ENCODE measurements at places on chromosomes 7 and 10. TPM values are rescaled to one million over a fixed set of nuclear protein-coding genes. Genes with fewer than 3 reads are reported as not detected.

GRCh38 chr7:85733169-85733915, 546.5 kb upstream of the SEMA3D start:
- H3K4me1 ChIP-seq, result no peaks in the 10 kb centered on the region
- H3K27me3 ChIP-seq, result no peaks in the 10 kb centered on the region
- no peak for DNase-seq
- no peak overlapping the region for H3K4me3 ChIP-seq
- H3K27ac ChIP-seq, result no peak overlapping the region

GRCh38 chr7:93715234-93715633, 140.7 kb upstream of the CALCR start:
- H3K36me3 ChIP-seq, result no peaks in the 10 kb centered on the region
- peaks cover 7% of the 10 kb centered on the region for H3K27me3 ChIP-seq
- H3K4me3 ChIP-seq, result no peak overlapping the region
- H3K4me1 ChIP-seq, result no peaks in the 10 kb centered on the region
- H3K27ac ChIP-seq, result no peak overlapping the region

GRCh38 chr10:68327889-68328786, 3.7 kb upstream of the HNRNPH3 start:
- H3K4me1 ChIP-seq, result peaks cover 28% of the 10 kb centered on the region
- no peak for DNase-seq
- H3K4me3 ChIP-seq, result peak overlapping the region; percentile 25
- peak overlapping the region; percentile 60 for H3K27ac ChIP-seq
- peaks cover 14% of the 10 kb centered on the region for H3K36me3 ChIP-seq

DNA sequence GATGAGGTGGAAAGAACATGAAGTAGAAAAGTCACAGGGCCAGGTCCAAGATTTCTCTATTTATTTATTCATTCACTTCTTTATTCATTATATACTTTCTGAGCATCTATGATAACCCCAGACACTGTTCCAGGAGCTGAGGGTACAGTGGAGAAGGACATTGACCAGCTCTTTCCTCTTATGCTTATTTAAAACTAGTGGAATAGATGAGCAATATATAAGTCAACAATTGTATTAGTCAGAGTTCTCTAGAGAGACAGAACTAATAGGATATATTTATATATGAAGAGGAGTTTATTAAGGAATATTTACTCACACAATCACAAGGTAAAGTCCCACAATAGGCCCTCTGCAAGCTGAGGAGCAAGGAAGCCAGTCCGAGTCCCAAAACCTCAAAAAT, 15.0 kb upstream of the GPR37 start:
- no peak for DNase-seq
- no peak overlapping the region for H3K27ac ChIP-seq
- H3K36me3 ChIP-seq, result no peaks in the 10 kb centered on the region
- no peaks in the 10 kb centered on the region for H3K27me3 ChIP-seq
- H3K4me3 ChIP-seq, result no peak overlapping the region

The TRRAP gene
- total RNA-seq, result 65.1 TPM

- H3K36me3 ChIP-seq, result no peaks in the 10 kb centered on the region
- H3K27ac ChIP-seq, result no peak overlapping the region
- no peak for DNase-seq
- no peaks in the 10 kb centered on the region for H3K27me3 ChIP-seq
- peaks cover 6% of the 10 kb centered on the region for H3K4me1 ChIP-seq
- H3K4me3 ChIP-seq, result no peak overlapping the region
Observed at GRCh38 chr10:95482501-95483233, 78.5 kb downstream of the SORBS1 start.

- peaks cover 18% of the 10 kb centered on the region for H3K36me3 ChIP-seq
- H3K4me3 ChIP-seq, result no peak overlapping the region
- no peaks in the 10 kb centered on the region for H3K27me3 ChIP-seq
- peaks cover 17% of the 10 kb centered on the region for H3K4me1 ChIP-seq
- no peak for DNase-seq
Observed at GRCh38 chr10:62230344-62231121, 38.1 kb downstream of the RTKN2 start.

The ITGA8 gene
- not detected for total RNA-seq

The CYP3A5 gene
- total RNA-seq, result not detected

GRCh38 chr7:151796091-151796870, 80.6 kb downstream of the PRKAG2 start:
- no peak overlapping the region for H3K4me3 ChIP-seq
- peaks cover 7% of the 10 kb centered on the region for H3K4me1 ChIP-seq
- no peak for DNase-seq
- no peaks in the 10 kb centered on the region for H3K27me3 ChIP-seq
- no peaks in the 10 kb centered on the region for H3K36me3 ChIP-seq

- no peaks in the 10 kb centered on the region for H3K36me3 ChIP-seq
- H3K27ac ChIP-seq, result no peak overlapping the region
- H3K4me3 ChIP-seq, result no peak overlapping the region
- no peak for DNase-seq
- no peaks in the 10 kb centered on the region for H3K4me1 ChIP-seq
- H3K27me3 ChIP-seq, result no peaks in the 10 kb centered on the region
Observed at GRCh38 chr10:86225103-86225782, 141.4 kb downstream of the GRID1 start.

DNA sequence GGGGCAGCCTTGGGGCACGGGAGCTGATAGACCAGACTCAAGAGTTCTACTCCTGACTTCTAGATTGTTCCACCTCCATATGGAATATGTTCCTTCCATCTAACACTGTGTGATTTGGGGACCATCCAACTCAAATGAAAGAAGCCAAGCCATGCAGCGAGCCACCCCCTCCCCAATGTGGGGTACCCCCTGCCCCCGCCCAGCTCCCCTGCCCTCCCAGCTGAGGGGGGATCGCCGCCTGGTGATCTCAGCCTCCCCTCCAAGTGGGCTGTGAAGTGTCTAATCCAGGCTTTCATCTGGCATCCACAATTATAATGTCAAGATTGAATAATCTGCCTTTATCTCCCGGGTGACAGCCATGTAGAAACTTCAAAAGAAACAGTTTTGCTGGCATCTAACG, 246.1 kb downstream of the RPS24 start:
- H3K4me3 ChIP-seq, result no peak overlapping the region
- H3K36me3 ChIP-seq, result no peaks in the 10 kb centered on the region
- H3K4me1 ChIP-seq, result no peaks in the 10 kb centered on the region
- H3K27ac ChIP-seq, result no peak overlapping the region

- no peak for DNase-seq
- H3K27me3 ChIP-seq, result peaks cover 7% of the 10 kb centered on the region
- no peaks in the 10 kb centered on the region for H3K4me1 ChIP-seq
- H3K4me3 ChIP-seq, result no peak overlapping the region
- H3K36me3 ChIP-seq, result no peaks in the 10 kb centered on the region
- no peak overlapping the region for H3K27ac ChIP-seq
Observed at GRCh38 chr7:106203473-106203872, 81.3 kb downstream of the NAMPT start.

DNA sequence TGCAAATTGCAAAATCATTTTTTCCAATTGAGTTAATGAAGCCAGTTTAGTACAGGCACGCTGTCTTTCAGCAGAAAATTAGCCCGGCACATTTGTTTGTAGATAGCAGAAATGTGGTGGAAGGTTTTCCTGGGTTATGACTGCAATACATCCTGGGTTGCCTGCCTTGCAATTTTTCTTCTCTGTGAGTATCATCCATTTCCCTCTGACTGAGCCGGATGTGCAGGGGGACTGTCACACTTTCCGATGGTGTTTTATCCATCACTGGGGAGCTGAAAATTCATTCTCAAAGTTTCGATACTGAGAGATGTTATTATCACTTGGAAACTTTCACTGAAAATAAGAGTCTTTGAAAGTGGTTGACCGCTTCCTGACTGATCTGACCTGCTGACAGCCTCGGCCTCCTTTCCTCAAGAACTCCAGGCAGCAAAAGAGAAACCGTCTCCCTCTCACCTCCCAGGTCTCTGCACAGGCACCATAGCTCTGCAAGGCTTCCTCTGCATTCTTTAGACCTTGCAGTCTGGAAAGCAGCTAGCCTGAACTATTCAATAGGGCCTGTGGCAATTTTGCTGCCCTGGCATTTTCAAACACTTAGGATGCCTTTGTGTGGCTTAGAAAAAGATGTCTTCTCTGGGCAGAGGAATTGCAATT, 320.8 kb upstream of the NRP1 start:
- DNase-seq, result no peak
- H3K4me3 ChIP-seq, result no peak overlapping the region
- H3K27me3 ChIP-seq, result no peaks in the 10 kb centered on the region
- no peak overlapping the region for H3K27ac ChIP-seq
- H3K36me3 ChIP-seq, result no peaks in the 10 kb centered on the region

DNA sequence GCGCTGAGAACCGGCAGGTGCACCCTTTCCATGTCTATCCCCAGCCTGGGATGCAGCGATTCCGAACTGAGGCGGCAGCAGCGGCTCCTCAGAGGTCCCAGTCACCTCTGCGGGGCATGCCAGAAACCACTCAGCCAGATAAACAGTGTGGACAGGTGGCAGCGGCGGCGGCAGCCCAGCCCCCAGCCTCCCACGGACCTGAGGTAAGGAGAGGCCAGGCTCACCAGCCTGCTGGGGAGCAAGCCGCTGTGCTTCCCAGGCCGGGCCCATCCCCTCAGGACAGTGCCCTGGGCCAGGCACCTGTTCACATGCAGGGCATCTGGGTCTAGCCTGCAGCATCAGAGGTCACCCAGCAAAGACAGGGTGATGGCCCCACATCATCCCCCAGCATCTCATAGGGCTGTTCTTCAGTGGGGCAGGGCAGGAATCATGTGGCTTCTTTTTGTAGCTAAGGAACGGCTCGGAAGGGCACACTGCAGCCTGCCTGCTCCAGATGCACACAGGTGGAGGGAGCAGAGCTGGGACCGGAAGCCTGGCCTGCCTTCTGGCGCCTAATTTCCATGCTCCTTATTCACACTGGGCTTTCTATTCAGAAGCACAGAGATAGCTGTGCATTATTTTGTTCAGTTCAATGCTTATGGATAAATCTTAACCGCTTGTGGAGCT, 18.9 kb downstream of the BAG3 start:
- DNase-seq, result no peak
- peaks cover 38% of the 10 kb centered on the region for H3K36me3 ChIP-seq
- H3K27me3 ChIP-seq, result no peaks in the 10 kb centered on the region
- H3K4me1 ChIP-seq, result peaks cover 11% of the 10 kb centered on the region
- H3K27ac ChIP-seq, result no peak overlapping the region

- H3K4me3 ChIP-seq, result peak overlapping the region; percentile 89
- no peak for DNase-seq
- H3K36me3 ChIP-seq, result peaks cover 34% of the 10 kb centered on the region
- peaks cover 47% of the 10 kb centered on the region for H3K4me1 ChIP-seq
Observed at GRCh38 chr10:96044736-96045135, 1.4 kb downstream of the CCNJ start.

DNA sequence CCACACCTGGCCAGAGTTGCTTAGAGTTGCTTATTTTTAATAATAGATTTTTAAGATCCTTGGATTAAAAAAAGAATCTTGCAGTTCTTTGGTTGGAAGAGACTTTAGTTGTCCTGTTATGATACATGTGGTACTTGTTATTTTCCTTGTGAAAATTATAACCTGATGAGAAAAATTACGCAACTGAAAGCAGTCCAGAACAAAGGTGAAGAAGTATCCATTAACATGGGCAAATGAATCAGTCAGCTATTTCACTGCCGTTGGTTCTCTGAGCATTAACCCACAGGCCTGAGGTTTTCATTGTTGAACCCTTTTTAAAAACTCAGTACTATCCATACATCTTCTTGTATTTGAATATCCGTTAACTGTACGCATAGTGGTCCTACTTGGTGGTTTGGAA, 68.2 kb downstream of the GALNT11 start:
- no peak overlapping the region for H3K4me3 ChIP-seq
- H3K36me3 ChIP-seq, result peaks cover 5% of the 10 kb centered on the region
- H3K27ac ChIP-seq, result no peak overlapping the region
- no peaks in the 10 kb centered on the region for H3K27me3 ChIP-seq
- H3K4me1 ChIP-seq, result no peaks in the 10 kb centered on the region

GRCh38 chr7:86152926-86153325, 490.8 kb upstream of the GRM3 start:
- no peaks in the 10 kb centered on the region for H3K27me3 ChIP-seq
- H3K27ac ChIP-seq, result no peak overlapping the region
- no peaks in the 10 kb centered on the region for H3K4me1 ChIP-seq
- no peaks in the 10 kb centered on the region for H3K36me3 ChIP-seq

The ATRNL1 gene
- 0.22 TPM for total RNA-seq

DNA sequence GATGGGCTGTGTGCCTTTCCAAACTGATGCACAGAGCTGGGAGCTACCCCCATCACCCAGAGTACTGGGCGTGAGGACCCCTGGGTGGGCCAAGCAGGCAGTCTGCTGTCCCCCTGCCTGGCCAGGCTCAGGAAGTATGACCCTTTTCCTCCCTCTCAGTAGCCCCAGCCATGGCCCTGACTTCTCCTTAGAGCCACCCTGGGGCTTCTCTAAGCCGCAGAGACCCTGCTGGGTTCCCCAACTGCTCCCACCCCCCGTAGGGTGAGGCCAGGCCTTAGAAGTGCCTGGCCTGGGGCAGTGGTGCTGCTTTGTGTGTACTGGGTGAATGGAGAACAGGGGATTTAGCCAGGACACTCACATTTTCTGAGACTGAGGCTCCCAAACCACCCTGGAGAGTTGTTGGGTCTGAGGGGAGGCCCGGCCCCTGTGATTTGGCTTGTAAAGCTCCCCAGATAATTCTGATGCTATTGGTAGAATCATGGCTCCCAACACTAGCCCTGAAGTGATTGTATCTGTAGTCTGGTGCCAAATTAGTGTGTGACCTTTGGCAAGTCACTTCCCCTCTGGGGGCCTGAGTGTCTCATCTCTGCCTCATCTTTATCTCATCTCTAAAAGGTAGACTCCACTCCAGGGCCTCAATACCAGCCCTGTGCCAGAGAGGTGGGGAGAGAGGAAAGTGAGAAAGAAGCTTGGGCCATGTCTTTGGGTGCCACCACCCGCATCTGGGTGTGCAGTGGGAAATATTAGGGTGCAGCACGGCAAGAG, 99.7 kb upstream of the PPIF start:
- peaks cover 5% of the 10 kb centered on the region for H3K36me3 ChIP-seq
- H3K27ac ChIP-seq, result peak overlapping the region; percentile 46
- no peak overlapping the region for H3K4me3 ChIP-seq
- peaks cover 75% of the 10 kb centered on the region for H3K4me1 ChIP-seq

The MYL7 gene
- total RNA-seq, result not detected

GRCh38 chr10:1360558-1361164, 304.5 kb downstream of the WDR37 start:
- H3K4me1 ChIP-seq, result peaks cover 14% of the 10 kb centered on the region
- H3K27me3 ChIP-seq, result peaks cover 11% of the 10 kb centered on the region
- no peak overlapping the region for H3K4me3 ChIP-seq
- H3K27ac ChIP-seq, result peak overlapping the region; percentile 13
- H3K36me3 ChIP-seq, result no peaks in the 10 kb centered on the region

- H3K36me3 ChIP-seq, result no peaks in the 10 kb centered on the region
- H3K27me3 ChIP-seq, result no peaks in the 10 kb centered on the region
- H3K27ac ChIP-seq, result no peak overlapping the region
- DNase-seq, result no peak
- no peaks in the 10 kb centered on the region for H3K4me1 ChIP-seq
- H3K4me3 ChIP-seq, result no peak overlapping the region
Observed at GRCh38 chr10:116110736-116111135, 162.3 kb downstream of the GFRA1 start.
